Daoy (cell line): ENCODE measurements at places on chromosomes 5 and 9. TPM values are rescaled to one million over a fixed set of nuclear protein-coding genes. Genes with fewer than 3 reads are reported as not detected.
A peak's percentile ranks its signal among the peaks of the same experiment; 100 is the strongest.

DNA sequence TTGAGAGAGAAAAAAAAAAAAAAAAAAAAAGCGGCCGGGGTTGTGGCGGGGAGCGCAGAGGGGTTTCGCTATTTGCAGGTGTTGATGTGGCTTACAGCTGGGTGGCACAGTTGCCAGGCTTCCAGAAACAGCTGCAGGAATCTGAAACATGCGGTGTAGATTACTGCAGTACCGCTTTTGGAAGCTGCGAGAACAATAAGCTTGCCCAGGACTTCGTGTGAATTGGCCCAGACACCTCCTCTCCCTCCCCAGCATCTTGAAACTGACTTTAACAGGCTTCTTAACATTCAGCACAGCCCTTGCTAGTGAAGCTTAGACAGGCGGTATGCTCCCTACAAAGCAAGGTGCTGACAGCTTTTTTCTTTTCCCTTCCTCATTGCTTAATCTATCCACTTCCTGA is 104.0 kb downstream of the ATP10B start:
- DNase-seq = no peak

DNA sequence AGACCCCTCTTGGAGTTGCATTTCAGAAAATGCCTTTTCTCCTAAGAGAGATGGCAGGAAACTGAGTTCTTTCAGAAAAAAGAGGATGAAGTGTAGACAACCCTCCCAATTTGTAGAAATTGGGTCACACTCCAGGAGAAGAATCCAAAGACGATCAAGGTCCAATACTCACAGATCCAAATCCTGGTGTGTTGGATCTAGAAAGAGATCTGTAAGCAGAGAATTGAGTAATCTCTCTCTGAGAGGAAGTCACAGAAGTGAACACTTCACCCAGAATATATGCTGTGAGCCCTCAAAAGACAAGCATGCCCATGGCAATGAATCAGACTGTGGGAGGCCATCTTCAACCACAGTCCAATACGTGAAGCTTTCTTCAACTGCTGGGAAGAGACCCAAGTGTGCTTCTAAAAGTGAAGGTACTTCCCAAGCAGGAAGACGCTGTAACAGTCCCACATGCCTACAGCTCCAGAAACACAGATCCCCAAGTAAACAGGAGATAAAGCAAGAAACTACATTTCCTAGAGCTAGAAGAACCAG is 182.7 kb downstream of the SMC2 start:
- DNase-seq = peak; percentile 13

GRCh38 chr5:95861221-95861863 is 38.8 kb upstream of the GLRX start:
- peak; percentile 93 for DNase-seq

- DNase-seq = no peak
These were observed 25.9 kb downstream of the CD14 start for GRCh38 chr5:140607031-140607430.

DNA sequence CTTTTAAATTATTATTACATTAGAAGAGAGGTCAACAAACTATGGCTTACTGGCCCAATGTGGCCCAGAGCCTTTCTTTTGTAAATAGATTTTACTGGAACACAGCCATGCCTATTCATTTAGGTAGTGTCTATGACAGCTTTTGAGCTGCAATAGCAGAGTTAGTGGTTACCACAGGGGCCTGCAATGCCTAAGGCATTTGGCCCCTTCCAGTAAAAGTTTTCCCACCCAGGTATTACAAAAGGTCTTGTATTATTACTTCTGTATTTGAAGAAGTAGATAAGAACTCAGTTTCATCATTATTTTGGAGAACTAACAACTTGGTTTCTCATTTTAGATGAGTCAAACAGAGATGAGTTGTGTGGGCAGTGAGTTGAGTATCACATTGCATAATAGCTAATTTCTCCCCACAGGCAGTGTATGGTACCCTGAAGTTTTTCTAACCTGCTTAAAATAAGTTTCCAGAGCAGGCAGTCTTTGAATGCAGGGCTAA is 9.5 kb downstream of the MTRR start:
- DNase-seq = no peak

DNA sequence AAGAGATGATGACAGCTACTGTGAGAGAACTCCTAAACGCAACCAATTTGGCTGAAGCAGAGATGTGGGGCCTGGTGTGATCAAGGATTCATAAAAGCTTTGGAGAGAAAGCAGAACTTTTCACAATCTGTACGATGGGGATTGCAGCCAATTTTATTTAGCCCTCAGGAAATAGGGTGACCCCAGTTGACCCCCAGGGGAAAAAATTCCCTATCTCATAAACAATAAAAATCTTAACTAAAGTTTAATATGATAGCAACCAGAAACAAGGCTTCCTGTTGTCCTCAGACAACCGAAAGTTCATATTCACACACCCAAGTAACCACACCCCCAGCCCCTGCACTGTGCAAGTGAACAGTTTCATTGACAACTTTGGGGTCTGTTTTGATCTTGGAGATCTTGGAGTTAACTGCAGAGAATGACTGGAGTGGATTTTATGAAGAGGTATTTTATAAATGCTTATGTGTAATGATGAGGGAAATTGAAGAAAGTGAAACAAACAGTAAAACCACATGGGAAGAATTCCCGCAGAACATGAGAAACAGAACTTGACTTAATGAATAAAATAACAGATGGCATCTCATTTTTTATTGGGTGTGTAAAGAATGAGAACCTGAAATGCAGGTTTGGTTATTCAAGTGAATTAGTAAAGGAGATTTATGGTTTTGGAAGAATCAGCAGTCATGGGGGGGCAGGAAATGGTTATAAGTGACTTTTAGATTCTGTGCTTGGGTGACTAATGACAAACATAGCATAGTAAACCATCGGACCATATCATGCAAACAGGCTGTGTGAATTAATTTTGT is 94.5 kb downstream of the PDE4D start:
- DNase-seq = peak; percentile 69

DNA sequence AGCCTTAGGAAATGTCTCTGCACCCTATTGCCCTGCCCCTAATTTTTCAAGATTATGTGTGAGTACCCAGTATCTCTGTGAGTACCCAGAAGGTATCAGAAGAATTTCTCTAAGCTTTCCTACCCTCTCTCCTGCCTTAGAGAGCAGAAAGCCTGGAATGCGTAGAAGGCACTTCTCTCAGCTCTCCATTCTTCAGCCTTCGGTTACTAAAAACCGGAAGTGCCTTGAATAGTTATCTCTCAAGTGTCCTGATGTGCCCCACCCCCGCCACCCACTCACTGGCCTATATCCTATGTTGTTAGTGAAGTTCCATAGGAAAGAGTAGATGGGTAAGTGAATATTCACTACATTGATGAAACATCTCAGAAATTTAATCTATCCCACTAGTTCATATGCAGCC is 210.7 kb upstream of the CDH10 start:
- no peak for DNase-seq

DNA sequence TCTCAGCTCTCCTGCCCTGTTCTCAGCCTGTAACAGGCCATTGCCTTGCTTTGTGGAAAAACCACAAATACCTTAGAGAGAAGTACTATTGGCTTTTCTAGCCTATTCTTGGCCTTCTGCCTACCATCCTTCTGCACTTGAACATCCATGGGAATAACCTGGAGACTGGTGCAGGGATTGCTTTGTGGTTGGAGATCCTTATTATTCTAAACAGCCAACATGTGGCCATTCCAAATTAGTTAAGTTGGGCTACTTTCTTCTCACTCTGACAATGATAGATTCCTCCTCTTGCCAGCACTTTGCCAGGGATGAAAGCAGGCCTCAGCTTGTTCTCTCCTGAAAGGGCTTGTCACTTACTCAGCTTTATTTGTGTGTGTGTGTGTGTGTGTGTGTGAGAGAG is 240.4 kb downstream of the GLIS3 start:
- no peak for DNase-seq

- DNase-seq = no peak
These were observed 552.8 kb downstream of the SEMA5A start for GRCh38 chr5:8993031-8993430.

The PRRX2 gene
- 1.5 and 1.7 TPM in 2 replicates for total RNA-seq

DNA sequence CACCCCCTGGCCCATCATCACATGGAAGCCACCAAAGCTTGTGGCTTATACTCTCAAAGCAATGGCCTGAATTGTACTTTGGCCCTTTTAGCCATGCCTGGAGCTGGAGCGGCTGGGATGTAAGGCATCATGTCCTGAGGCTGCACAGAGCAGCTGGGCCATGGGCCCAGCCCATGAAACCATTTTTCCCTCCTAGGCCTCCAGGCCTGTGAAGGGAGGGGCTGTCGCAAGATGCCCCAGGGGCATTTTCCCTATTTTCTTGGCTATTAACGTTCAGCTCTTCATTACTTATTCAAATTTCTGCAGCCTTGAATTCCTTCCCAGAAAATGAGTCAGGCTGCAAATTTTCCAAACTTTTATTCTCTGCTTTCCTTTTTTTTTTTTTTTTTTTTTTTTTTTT is 27.7 kb downstream of the FST start:
- no peak for DNase-seq

DNA sequence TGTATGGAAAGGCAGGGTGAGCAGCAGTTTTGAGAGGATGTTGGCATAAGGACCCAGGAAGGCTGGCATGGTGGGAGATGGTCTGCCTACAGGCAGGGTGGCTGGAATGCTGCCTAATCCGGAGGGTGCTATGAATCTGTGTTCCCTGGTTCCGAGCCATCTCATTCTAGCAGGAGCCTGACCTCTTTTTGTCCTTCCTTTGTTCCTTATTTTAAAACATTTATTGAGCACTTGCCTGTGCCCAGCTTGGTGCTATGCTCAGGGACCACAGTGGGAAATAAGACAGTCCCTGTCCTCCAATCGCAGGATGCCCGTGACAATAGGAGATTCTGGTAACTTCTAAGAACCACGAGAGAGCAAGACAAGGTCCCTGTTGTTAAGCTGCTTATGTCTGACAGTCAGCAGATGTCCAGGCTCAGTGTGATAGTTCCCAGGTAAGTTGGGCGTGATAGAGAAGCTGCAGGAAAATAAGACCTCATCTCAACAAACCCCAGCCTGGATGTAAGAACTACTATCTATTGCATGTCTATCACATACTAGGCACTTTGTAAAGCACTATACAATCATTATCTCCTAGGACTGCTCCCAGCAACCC is 9.1 kb upstream of the ZBTB34 start:
- DNase-seq = no peak

The NUTM2F gene
- not detected in 2 replicates for total RNA-seq

DNA sequence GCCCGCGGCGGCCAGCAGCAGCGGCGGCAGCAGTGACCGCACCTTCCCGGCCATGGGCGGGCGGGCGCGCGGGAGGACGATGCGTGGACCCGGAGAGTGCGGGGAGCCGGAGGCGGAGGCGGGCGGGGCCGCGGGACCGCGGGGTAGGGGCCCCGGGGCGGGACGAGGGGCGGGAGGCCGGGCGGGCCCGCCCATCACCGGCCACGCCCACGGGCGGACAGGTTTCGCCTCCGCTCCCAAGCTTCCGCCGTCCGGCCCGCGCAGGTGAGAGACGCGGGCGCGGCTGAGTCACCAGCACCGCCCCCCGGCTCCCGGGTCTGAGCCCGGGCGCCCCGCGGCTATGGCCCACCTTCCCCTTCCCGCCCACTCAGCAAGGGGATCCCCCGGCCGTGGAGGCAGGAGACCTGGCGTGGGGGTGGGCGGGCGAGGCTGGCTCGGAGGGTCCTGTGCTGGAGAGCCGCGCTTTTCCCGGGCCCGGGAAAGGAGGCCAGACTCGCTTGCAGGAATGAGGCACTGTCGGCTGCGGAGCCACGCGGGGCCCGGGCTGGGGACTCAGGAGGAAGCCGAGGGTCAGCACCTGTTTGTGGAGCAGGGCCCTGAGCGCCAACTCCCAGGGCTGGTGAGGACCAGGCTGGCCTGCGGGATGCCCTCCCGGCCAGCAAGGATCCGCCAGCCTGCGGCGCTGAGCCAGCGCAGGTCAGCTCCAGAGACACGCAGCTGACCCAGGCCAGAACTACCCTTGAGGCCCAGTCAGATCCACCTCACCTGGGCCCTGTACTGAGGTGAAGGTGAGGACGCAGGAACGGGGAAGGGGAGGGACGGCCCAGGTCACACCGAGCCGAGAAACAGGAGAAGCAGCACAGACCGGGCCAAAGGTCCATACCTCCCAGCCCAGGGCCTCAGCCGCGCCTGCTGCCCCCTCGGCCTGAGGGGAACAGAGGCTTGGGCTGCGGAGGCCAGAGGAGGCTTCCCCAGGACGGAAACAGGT is at the start of gene ENTPD2:
ENTPD2 (minus strand) TSS at position 118 of the 988 bp plus-strand sequence; CDS start at position 54, 64 bp downstream.
- DNase-seq = no peak

DNA sequence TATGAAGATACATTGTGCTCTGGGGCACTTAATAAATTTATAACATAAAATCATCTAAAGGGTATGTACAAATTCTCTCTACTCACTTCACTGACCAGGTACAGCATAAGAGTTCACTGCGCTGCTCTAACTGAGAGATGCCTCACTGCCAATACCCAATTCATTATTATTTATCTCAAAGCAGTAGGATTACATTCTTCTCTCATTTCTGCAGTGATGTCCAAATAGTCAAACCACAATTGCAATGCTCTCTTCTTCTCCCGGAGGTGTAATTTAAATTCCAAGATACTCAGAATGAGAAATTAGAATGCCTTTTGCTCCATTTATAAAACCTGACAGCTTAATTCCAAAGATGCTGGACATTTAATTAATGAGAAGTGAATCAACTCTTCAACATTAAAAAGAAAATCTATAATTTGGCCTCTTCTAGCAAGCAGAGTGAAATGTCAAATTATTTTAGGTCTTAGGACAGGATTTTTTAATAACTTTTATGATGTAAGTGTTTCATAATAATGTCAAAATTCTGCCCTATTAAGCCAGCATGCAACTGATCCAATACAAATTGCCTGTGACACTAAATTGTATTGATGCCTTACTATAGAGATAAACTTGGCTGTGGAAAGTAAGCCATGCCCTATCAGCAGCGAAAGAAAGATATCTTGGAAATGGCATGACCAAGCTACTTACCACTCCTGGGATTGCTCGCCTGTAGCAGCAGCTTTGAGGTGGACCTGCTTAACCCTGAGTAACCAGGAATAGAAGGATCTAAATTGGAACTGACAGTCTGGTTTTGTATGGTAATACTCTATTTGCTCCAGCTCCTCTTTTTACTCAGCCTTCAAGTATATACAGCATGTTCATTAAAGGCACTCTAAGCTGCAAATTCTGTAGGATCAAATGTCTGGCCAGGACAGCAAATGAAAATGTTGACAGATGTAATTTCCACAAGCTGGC is 374.2 kb upstream of the TYRP1 start:
- no peak for DNase-seq

DNA sequence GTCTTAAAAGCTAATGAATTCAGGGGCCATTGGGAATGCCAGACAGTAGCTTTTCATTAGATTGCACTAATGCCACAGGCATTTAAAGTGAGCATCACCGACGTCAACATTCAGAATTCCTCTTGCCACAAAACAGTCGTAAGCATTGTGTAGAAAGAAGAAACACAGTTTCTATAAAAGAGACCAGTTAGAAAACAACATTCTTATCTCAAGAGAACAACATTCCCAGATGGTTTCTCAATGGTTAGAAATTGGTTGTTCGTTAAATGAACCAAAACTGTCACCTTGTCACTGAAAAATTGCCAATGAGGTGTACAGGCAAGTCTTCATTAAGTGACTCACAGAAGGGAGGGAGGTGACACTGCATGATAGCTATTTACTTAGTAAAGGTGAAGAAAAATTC is 401.6 kb upstream of the PRR16 start:
- peak; percentile 11 for DNase-seq

GRCh38 chr5:143695941-143696340 is 116.0 kb upstream of the HMHB1 start:
- DNase-seq = no peak
